Adipocyte (in vitro differentiated cells): ENCODE measurements at places on chromosomes 11 and 22.

GRCh38 chr11:23212807-23213206 is 352.5 kb upstream of the CCDC179 start:
- DNase-seq = no peak

GRCh38 chr11:33474866-33475265 is 217.7 kb downstream of the HIPK3 start:
- no peak for DNase-seq

DNA sequence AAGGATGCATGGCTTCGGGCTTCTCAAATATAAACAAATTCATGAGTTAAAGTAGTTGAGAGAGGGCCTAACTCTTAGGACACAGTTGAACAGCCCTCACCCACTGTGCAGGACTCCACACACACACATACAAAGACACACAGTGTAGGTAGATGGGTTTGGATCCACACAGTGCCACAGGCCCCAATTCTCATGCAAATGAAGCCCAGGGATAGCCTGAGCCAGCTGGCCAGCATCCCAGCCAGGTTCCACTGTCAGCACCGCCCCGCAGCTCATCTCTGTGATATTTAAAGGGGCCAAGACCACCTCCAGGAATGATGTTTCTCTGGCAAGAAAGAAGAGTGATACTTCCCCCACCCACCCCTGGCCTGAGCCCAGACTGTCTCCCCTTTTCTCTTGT is 11.7 kb downstream of the SLC35C1 start:
- no peak for DNase-seq

DNA sequence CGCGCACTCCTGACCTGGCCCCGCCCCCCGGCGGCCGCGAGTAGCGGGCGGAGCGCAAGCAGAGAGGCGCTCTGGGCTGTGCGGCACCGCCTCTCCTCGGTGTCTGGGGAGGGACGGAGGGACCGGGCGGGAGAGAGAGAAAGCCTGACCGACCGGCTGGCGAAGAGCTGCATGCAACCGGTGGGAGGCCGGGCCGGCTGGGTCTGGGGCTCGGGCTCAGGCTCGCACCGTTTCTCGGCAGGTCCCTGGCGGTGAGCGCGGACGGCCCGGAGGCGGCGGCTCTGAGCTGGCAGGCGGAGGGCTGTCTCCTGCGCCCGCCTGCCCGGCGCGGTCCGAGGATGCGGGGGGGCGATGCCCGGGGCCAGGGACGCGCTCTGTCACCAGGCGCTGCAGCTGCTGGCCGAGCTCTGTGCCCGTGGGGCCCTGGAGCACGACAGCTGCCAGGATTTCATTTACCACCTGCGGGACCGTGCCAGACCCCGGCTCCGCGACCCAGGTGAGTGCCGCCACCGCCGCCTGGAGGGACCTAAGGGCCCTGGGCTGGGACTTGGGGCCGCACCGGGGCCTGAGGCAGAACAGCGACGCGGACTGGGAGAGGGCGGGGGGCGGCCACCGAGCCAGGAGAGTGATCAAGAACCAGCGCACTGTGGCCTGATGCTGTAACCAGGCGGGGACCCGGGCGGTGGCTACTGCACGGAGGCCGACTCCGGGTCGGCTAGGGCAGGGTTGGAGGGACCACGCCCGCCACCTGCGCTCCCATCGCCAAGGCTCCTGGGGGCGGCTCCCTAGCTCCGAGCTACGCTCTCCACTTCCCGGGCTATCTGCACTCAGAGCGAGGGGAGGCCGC is at the start of gene SYT9:
TSS of gene SYT9 (plus strand) at position 69 of the 847 bp plus-strand sequence. CDS start at position 352, 283 bp downstream.
- DNase-seq = peak; percentile 47

- DNase-seq = no peak
These were observed 34.0 kb upstream of the CCDC134 start for GRCh38 chr22:41766476-41766875.
